ENCODE measurements at places on chromosomes 12 and 14.

- no peak for DNase-seq
These were observed 38.9 kb downstream of the PPP4R4 start for GRCh38 chr14:94213021-94213420.

- DNase-seq = no peak
These were observed 196.4 kb upstream of the PRICKLE1 start for GRCh38 chr12:42785944-42786343.

- DNase-seq = no peak
These were observed 46.5 kb downstream of the ATP6V1D start for GRCh38 chr14:67313153-67313552.

GRCh38 chr14:73725116-73726024, 11.2 kb upstream of the PNMA1 start:
- DNase-seq = no peak

- no peak for DNase-seq
These were observed 93.5 kb downstream of the CCDC92 start for GRCh38 chr12:123879101-123879500.

- no peak for DNase-seq
These were observed 3.7 kb downstream of the MYBPC1 start for GRCh38 chr12:101598483-101598882.

- DNase-seq = no peak
These were observed 21.3 kb upstream of the RIN3 start for GRCh38 chr14:92492258-92492657.

DNA sequence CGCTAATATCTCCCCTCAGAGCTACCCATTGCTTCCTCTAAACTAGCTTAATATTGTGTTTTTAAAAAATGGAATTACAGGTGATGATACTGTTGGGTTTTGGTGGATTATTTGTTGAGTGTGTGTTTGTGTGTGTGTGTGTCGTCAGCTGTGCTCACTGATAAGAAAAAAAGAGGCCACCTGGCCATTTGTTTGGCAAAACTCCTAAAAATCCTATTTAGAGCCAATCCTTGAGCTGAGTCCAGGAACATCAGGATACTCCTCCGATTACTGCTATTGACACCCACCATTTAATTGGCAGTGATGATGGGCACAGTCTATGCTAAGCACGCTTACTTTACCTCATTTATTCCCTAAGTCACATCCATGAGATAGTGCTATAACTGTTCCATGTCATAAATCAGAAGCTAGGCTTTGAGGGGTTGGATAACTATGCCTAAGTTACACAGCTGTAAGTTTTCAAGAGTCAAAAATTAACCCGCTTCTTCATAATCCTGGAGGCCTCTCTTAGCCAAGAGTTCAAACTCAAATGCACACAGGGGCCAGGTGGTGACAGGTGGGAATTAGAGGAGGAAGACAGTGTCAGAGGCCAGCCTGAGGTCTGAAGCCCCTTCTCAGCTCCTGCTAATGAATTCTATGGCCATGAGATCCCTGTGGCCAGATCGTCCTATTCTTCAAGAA, 1026.6 kb upstream of the TMEM132C start:
- DNase-seq = no peak
